Kidney glomerular epithelial cell (primary cell): ENCODE measurements at places on chromosomes 6 and 20.

- DNase-seq: peak; percentile 87
Measured at GRCh38 chr6:161418463-161418945, 144.6 kb upstream of the AGPAT4 start.

DNA sequence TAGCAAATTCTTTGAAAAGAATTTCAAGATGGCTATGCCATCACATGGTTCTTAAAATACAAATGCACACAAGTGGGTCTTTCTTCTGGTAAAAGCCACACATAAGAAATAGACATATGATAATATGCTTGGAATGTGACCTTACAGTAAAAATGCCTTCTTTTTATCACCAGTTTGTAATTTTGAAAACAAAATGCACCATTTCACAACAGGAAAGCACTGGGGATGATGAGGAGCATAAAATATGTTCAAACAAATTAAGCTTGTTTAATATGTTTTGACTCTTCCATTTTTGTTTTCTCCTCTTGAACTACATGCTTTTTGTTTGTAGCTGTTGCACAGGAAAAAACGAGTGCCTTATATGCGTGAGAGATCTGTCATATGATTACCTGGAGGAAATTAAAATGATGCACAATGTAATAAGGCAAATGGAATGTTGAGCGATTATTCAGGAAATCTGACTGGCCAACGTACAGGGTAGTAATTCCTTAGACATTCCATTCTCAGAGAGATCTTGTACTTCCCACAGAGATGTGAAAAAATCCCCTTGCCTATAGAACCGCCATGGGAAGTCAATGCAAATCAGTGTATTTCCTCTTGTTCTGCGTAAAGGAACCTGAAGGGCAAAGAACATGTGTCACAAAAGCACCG is 911.6 kb downstream of the TFAP2A start:
- peak; percentile 9 for DNase-seq

DNA sequence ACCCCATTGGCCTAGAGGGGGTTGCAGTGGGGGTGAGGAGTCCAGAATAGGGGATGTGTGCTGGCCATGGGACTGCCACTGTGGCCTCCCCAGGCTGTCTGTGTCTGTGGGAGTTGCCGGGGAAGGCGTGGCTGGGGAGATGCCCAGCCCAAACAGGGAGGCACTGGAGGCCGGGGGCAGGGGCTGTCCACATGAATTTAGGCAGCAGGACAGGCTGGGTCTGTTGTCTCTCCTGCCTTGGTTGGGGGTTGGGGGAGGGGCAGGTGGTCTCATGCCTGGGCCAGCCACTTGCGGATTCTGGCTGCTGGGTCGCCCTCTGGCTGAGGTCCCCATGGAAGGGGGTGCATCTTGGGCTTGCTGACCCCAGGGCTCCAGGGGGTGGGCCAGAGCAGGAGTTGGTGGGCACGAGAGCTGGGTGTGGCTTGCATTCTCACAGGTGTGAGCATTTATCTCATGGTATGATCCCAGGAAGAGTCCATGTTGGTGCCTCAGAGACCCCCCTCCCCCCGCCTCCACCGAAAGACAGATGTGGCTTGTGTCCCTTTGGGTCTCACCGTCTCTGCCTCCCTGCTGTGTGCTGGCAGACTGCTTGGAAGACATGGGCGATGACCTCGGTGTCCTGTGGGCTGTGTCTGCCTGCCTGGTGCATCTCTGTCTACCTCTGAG is 4.0 kb downstream of the SOX18 start:
- DNase-seq: no peak

DNA sequence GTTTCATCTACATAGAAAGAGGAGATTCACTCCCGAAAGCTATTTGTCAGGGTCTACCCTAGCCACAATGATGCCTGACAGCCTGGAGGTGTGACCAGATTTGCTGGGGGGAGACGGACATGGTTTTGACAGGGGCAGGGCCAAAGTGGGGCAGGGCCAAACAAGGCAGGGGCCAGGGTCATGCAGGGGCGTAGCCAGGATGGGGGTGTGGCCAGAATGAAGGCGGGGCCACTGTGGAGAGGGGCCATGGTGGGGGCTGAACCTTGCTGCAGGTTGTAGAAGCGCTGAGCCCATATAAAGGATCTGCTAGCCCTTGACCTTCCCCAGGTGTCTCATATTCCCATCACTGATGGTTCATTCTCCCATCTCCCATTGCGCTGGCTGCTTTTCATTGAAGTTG is 184.1 kb upstream of the SULF2 start:
- no peak for DNase-seq

DNA sequence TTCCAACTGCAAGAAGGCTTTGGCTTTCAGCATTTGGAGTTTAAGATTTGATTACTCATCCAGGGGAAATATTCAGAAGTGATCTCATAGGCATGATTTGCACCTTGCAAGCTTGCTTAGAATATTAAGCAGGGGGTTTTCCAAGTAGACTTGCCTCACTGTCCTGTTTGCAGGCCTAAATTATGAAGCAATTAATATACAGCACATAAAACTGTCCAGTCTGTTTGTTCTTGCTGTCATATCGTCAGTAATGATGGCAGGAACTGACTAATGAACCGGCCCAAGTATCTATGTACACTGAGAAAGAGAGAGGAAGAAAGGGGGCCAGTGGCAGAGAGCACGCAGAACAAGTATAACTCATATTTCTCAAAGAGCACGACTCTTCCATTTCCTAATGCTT is 212.5 kb upstream of the SUPT3H start:
- DNase-seq: peak; percentile 89

DNA sequence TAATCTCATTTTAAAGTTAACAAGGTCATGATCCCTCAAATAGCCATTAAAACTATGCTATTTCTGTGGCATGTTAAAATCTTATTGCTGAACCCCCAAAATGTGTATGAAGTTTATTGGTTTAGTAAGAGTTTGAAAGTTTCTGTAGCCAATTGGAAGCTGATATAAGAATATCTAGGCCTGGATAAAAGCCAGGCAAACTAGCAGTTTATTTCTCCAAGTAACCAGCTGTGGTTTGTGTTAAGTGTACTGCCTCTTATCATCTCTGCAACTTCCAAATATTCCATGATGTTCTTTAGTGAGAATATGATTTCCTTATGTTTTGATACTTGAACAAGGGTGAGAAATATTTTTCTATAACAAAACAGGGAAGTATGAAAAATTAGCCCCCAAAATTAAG is 76.7 kb downstream of the PRSS35 start:
- no peak for DNase-seq

GRCh38 chr6:57195457-57195856 is 23.3 kb downstream of the BAG2 start:
- no peak for DNase-seq

GRCh38 chr6:63968650-63969049 is 333.0 kb downstream of the PHF3 start:
- no peak for DNase-seq

- DNase-seq: no peak
Measured at GRCh38 chr6:119294984-119295383, 54.6 kb downstream of the MAN1A1 start.

- no peak for DNase-seq
Measured at GRCh38 chr20:39676857-39677391, 714.8 kb downstream of the DHX35 start.

DNA sequence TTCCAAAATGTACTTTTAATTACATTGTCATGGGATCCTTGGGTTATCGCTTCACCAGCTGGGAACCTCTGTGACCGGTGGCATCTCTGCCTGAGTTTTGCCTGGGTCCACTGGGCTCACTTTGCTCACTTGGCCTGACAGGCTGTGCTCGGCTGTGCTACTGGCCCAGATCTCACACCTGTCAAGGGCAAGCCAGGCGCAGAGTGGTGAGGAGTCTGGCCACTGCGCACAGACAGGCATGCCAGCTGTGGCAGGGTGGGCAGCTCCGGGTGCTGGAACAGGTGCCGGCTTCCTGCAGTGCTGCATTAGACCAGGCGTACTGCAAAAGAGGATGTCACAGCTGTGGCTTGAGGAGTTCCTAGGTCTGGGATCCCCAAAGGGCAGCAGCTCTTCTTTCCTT is 489.8 kb downstream of the TENT5A start:
- no peak for DNase-seq

- no peak for DNase-seq
Measured at GRCh38 chr6:137879299-137879698, 12.2 kb downstream of the TNFAIP3 start.

DNA sequence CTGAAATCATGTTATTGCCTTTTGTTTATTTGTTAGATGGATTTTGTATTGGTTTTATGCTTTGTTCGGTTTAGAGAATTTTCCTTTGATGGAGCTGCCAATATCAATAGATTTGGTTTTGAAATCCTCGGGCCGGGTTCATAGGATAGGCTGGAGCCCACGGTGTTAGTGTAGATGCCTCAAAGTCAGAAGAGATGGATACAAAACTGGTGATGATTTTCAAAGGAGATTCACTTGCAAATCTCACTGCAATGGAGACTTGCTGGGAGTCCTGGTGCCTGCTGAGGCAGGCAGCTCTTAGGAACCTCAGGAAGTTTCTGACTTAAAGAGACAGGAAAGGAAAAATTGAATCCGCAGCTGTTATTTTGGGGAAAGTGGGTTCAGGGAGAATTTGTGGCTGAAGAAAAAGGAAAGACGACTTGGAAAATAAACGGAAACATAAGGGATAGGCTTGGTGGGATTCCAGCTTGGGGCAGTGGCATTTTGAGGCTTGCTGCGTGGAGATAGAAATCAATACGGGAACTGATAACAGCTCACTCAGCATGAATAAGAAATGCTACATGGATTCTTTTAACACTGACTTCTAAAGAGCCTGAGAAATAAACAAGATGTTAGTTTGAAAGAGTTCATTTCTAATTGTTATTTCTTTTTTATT is 241.6 kb downstream of the PHACTR1 start:
- DNase-seq: no peak

DNA sequence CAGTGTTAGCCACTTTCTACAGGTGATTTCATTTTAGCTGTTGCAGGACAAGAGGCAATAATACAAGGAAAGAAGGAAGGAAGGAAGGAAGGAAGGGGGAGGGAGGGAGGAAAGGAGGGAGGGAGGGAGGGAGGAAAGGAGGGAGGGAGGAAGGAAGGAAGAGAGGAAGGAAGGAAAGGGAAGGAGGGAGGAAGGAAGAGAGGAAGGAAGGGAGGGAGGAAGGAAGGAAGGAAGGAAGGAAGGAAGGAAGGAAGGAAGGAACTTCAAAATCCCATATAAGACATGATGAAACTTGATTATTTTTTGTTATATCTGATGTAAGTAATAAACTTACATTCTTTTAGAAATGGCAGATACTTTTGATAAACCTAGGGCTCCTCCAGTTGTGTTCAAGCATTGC is 83.6 kb downstream of the TFAP2B start:
- DNase-seq: no peak

DNA sequence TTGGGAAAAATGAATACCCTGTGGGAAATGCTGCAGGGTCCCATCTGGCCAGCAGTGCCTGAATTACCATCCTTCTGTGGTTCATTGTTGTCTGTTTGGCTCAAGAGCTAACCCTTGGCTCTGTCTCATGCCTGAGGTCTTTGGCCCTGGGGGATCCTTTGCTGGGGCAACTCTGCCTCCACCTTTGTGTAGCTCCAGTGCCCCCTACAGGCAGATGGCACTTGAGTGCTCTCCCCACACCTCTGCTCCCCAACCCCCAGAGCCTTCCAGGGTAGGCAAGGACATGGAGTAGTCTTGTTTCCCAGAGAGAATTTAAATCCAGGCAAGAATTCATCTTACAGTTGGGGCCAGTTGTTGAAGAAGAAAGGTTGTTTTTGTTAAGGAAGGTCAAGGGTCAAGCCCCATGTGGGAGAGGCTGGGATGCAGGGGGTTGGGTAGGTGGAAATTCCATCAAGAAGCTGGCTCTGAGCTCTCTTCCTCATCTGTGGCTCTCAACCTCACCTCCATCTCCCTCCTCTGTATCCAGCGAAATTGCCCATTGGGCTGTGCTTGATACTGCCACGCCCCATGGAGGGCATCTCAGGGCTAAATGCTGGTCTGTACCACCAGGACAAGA is 44.2 kb downstream of the ZNF831 start:
- DNase-seq: no peak

DNA sequence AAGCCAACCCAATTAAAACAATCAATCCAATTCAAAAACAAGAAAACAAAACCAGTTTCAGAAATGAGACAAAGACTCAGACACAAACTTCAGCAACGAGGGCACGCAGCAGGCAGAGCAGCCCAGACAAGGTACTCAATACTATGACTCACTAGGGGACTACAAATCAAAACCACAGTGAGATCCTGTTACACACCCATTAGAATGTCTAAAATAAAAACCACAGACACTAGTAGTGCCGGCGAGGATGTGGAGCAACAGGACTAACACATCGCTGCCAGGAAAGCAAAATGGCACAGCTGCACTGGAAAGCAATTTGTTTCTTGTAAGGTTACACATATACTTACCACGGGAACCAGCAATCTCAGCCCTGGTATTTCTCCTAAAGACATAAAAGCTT is 28.4 kb upstream of the MAS1L start:
- DNase-seq: no peak

- no peak for DNase-seq
Measured at GRCh38 chr6:9924971-9925370, 489.9 kb downstream of the TFAP2A start.

DNA sequence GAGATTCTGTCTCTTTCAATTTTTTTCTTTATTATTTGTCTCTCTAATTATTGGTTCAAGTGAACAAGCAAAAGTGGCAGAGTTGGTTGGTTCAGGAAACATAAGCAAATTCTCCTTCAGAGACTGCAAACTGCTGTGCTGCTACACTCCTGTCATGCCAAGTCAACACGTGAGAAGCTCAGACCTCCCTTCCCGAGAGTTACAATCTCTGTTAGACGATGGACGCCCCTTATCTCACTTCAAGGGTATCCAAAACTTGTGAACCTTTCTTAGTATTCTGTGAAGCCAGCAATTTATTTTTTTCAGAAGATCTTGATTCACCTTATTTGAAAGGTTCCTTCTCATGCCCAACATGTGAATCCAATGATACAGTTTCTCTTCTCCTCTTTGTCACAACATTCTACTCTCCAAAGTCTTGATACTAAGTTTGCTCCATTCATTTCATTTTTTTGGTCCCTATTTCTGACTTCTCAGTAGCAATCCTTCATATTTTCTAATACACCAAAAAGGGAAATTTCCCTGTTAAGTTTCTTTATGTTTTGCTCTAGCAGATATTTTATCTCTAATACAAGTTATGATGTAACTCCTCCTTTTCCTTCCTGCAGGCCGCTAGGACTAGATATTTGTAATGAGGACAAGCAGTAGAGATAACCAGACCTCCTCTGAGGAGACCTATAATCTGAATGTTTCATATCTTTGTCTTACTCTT is 448.8 kb upstream of the CITED2 start:
- DNase-seq: no peak

DNA sequence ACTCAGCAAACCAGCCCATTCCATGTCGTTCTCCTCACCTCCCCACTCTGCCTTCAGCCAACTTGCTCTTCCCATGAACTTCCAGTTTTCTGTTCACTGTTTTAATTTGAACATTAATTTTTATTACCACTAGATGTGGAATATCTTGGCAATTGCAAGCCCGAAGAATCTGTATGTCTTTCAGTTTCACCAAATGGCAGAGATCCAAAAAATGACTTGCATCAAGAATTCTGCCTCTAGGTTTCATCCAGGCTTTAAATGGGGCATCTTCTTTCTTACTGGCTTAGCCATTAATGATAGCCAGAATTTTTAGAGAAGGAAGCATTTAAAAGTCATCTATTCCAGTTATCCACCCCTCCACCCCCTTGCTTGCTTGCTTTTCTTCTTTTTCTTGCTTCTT is 39.0 kb downstream of the CAP2 start:
- no peak for DNase-seq

GRCh38 chr20:52843425-52843824 is 128.7 kb upstream of the TSHZ2 start:
- DNase-seq: no peak
